Activated T-cell treated with anti-CD3 and anti-CD28 coated beads, Interleukin-2, amount 50 U/mL, for 72 hours (primary cell): ENCODE measurements at places on chromosomes 3 and 15.

DNA sequence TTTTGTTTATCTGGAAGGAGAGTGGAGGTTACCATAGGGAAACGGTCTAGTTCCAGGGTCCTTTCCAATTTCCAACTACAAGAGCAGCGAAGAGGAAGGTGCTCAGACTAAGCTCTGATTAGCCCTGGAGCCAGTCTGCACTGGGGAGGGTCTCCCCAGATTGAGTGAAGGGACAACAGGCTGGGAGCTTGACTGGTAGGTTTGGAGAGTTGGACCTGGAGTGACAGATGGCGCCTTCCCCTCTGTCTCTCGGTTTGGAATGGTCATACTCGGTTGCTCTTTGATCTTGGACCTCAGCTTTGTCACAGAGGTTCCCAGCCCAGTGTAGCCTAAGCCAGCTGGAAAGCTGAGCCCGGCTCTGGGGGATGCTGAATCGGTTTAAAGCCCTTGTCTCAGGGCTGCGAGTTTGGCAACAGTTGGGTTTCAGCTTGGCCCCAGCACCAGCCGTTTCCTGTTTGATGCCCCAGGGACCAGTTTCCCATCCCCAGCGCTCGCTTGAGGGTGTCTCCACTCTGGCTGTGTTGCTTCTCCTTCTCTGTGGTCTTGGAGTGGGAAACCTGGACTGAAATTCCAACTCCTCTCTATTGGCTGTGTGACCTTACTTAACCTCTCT lies 53.1 kb upstream of the ULK4 start:
- DNase-seq: peak; percentile 23

- no peak for DNase-seq
Measured at GRCh38 chr3:172071780-172072330, 32.5 kb downstream of the FNDC3B start.

- DNase-seq: no peak
Measured at GRCh38 chr15:78992416-78993256, 47.8 kb upstream of the CTSH start.

- no peak for DNase-seq
Measured at GRCh38 chr3:192848371-192849233, 69.1 kb downstream of the MB21D2 start.

- no peak for DNase-seq
Measured at GRCh38 chr3:104909198-104909597, 457.5 kb upstream of the ALCAM start.

DNA sequence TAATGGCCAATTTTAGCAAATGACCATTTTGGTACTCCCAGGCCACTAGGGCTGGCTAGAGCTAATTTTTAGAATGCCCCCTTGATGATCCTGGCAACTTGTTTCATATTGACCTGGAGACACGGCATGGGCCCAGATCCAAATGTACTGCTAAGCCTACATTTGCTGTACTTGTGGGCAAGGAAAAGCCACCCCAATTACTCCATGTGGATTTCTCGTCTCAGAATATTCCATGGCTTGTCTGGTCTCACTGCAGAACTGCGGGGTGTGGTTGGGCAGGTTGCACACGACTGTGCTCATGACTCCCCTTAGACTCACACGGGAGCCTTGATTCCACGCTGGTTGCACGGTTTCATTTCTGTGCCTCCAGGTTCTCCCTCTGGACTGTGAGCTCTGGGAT lies 140.9 kb downstream of the RPLP1 start:
- DNase-seq: no peak

GRCh38 chr3:186976837-186977750 lies 46.8 kb downstream of the ST6GAL1 start:
- no peak for DNase-seq

- DNase-seq: no peak
Measured at GRCh38 chr15:52120488-52120887, 7.9 kb upstream of the BCL2L10 start.

- DNase-seq: no peak
Measured at GRCh38 chr15:98719137-98719740, 70.9 kb downstream of the IGF1R start.

DNA sequence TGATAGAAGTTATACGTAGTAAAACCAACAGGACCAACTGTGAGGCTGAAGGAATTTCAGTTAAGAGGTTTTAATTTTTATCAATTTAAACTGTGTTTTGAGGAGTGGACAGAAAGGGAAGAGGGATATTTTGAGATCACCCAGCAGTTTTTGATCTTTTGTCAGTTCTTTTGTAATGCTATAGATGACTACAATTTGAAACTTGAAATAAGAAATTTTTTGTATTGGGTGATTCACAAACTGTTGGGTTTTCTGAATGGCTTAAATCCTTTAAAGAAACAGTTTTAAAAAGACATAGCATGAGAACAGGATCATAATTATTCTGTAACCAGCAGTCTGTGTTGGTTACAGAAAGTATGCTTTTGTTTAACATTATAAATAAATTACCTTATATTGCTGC lies 67.4 kb downstream of the TCF12 start:
- DNase-seq: no peak

- DNase-seq: no peak
Measured at GRCh38 chr3:101868534-101869464, 19.5 kb downstream of the NFKBIZ start.

- no peak for DNase-seq
Measured at GRCh38 chr3:196992461-196993065, 23.9 kb upstream of the PIGZ start.

DNA sequence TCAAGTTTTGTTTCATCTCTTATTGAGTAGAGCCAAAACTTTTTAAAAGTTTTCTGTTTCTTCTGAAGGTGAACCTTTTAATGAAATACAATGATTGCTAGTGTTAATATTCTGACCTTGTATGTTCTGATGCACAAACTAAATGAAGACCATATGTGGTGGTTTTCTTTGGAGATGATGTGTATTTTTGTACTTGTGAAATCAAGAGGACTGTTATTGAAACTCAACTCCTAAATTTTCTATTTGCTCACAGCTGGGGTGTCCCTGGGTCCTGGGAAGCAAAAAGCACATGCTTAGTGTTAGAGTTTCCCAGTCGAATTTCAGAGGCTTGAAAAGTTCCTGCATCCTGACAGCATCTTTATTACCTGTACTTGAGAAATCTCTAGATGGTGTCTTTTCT lies 1185.8 kb upstream of the ALCAM start:
- no peak for DNase-seq
